ENCODE measurements at places on chromosomes 3 and 15.

DNA sequence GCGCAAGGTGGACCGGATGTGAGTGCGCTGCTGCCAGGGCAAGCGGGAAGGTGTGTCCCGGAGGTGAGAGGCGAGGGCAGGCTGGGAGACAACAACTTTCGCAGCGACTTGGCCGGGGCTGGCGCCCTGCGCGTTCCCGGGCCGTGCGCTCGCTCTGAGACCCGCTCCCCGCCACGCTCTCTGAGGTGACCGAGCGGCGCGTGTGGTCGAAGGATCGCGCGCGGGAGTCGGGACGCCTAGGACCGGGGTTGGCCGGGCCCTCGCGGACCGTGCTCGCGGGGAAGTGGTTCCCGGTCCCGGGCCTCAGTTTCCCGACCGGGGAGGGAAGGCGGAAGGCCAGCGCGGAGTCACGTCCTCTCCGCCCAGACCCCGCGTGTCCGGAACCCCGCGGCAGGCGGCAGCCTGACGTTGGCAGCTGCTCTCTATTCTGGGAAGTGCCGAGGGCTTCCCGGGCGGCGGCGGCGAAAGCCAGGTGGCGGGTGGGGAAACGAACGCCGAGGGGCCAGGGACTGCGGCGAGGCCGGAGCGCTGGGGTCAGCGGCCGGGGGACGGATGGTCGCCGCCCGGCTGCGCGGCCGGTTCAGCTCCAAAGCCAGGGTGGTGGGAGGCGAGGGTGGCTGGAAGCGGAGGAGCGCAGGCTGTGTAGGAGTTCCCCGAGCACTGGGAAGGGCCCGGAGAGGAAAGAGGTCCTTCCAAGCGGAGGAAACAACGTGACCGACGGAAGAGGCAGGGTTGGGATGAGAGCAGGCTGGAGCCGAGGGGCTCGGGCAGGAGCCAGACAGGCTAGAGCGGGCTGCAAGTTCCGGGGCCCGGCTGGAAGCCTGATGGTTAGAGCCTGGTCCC, 1.0 kb upstream of the IGF2BP2 start:
- no peak for DNase-seq

DNA sequence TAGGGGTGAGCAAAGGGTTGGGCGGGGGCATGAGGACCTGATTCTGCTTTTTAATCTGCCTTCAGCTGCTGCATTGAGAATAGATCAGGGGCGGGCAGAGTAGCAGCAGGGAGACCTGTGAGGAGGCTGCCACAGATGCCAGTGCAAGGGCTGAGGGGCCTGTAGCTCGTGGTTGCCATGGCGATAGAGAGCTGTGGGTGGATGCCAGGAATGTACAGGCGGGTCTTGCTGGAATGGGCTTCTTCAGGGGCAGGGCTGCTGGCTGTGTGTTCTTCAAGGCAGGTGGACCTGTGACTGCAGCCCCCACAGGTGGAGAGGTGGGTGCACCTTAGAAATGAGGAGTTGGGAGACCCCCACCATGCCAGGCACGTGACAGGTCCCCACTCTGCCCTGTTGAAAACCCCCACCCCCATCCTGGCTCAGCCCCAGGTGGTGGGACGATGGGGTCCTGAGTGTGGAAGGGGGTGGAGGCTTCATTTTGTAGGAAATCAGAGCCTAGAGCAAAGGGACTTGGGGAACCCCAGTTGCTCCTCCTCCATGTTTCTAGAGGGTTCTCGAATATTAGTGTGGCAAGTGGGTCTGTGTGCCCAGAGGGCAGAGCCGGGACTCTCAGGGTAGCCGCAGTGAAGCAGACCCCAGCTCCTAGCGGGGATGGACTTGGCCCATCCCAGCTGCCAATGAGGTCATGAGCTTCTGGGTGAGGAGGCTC, 38.3 kb downstream of the SLC6A6 start:
- no peak for DNase-seq

DNA sequence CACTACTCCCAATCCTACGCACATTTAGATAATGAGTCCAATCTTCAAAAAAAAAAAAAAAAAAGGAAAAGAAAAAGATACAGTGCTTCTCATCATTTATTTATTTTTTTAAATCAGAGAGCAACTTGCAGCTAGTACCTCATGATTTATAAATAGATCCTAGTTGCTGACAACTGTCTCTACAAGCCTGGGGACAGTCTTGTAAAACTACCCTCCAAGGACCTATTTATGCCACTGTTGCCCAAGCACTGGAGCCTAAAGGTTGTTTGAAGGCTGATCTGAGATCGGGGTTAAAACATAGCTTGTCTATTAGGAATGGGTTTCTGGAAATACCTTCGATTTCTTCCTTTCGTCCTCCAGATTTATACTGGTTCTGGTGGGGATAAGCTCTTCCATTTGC, 14.7 kb downstream of the GABRR3 start:
- no peak for DNase-seq

- no peak for DNase-seq
These were observed 260.4 kb upstream of the SLCO3A1 start for GRCh38 chr15:91593067-91593466.

DNA sequence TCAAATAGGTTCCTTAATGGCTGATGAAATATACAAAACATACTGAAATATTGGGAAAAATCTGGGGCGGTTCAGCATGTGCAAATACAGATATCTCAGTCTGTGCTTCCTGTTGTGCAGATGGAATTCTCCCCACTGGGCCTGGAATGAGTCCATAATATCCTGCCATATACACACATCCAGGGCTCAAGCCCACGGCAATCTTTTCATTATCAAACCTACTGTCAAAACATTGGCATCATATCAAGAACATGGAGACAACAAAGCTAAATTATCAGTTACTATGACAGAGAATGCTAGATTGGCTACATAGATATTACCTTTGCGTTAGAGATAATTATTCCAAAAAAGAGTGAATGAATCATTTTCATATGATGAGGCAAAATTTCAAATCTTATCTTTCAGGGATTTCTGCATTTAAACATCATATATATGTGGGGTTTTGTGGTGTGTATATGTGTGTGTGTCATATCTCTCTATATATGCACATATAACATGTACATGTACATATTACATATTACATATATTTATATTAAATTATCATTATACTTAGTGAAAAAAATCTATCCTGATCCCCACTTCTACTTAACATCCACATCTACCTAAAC, 713.3 kb downstream of the GBE1 start:
- DNase-seq = no peak

- no peak for DNase-seq
These were observed 1.7 kb downstream of the CHDH start for GRCh38 chr3:53844262-53845102.

- DNase-seq = no peak
These were observed 216.6 kb upstream of the UMPS start for GRCh38 chr3:124513610-124513997.

DNA sequence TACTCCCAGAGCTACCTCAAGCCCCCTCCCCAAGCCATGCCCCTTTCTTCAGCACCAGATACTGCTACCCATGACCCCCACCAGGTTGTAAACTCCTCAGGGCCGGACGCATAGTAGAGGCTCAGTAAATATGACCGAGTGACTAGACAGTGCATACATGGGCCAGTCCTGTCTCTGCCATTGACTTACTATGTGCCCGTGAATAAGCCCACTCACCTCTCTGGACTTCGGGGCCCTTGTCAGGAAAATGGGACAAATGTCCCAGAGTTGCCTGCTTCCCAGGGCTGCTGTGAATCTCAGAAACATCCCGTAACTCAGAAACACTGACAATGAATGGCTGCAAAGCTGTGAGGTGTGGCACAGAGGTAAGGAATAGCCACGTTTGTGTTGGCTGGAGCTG, 48.2 kb upstream of the FGD5 start:
- no peak for DNase-seq

DNA sequence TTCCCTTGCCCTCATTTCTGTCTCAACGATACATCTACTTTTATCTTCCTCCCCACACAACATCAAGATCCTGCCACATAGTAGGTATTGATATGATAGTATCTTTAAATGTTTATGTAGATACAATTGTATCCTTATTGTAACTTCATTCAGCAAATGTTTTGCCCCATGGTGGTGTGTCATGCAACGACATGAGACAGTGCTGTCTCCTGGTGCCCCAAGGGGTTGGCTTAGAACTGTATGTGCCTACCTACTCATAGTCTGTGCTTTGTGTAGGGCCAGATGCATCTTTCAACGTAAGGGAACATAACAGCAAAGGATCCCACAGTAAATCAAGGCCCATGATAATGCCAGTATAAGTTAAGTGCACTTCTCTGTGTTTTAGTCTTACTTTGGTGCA, 2.8 kb upstream of the CD47 start:
- no peak for DNase-seq

GRCh38 chr3:106485217-106485616, 616.4 kb upstream of the CBLB start:
- no peak for DNase-seq

DNA sequence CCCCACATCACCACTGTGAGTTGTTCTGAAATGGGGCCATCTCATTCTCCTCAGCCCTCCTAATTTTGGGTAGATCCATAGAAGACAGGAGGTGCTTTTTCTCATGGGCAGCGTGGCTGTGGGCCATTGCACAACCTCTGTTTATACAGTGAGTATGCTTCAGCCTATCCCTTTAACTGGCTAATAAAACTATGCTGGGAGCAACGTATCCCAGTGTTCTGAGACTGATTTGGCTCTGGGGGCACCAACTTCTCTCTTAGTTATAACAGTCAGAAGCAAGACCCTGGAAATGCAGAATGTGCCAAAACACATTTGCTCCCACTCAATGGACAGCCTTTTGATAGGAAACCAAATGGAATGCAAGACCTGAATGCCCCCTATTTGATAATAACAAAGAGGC, 97.1 kb upstream of the ICE2 start:
- no peak for DNase-seq

- no peak for DNase-seq
These were observed 74.7 kb upstream of the CNTN4 start for GRCh38 chr3:2023959-2024358.

- no peak for DNase-seq
These were observed 21.5 kb downstream of the CYFIP1 start for GRCh38 chr15:22958487-22959280.

- DNase-seq = no peak
These were observed 268.7 kb upstream of the THRB start for GRCh38 chr3:24763393-24763792.

- no peak for DNase-seq
These were observed 84.5 kb upstream of the GALNT15 start for GRCh38 chr3:16090024-16090423.

DNA sequence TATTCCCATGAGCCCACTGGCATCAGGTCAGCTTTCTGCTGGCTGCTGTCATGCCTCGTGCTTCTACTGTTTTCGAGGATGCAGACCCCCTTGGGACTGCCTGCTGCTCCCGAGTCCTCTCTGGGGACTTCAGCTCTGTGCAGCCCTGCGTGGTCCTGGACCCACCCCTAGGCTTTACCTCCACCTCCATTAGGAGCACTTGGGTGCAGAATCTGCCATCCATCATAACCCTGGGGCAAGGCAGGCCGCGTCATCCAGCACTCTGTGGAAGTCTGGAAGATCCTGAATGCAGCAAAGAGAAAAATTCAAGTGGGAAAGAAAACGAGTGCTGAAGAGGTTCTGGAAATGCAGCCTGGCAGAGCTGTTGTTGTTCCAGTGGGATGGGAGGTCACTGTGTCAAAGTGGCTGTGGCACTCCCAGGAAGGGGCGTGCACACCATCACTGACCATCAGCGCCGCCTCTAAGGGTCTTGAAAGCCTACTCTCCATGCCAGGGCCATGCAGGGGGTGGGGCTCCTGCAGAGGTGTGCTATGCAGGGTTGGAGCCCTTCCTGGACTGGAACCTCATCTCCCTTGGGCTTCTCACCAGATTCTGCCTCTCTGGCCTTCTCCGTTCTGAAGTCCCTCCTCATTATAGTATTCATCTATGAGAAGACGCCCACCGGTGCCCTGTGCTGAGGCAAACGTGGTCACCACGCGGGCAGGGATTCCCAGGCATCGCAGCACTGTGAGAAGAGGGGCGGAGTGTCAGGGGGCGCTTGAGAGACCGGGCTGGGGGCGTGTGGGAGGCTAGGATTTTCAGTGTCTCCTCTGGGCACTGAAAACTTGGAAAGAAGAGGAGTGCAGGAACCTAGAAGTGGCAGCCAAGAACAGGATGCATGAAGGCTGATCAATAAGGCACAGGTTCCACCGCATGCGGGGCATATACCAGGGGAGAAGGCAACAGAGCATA, 12.5 kb downstream of the EPB42 start:
- DNase-seq = no peak

- no peak for DNase-seq
These were observed 325.8 kb upstream of the CTNNB1 start for GRCh38 chr3:40873476-40873875.

- DNase-seq = no peak
These were observed 324.2 kb upstream of the ATP11B start for GRCh38 chr3:182469086-182469485.

GRCh38 chr3:49456466-49456865, 13.6 kb upstream of the DAG1 start:
- DNase-seq = no peak

DNA sequence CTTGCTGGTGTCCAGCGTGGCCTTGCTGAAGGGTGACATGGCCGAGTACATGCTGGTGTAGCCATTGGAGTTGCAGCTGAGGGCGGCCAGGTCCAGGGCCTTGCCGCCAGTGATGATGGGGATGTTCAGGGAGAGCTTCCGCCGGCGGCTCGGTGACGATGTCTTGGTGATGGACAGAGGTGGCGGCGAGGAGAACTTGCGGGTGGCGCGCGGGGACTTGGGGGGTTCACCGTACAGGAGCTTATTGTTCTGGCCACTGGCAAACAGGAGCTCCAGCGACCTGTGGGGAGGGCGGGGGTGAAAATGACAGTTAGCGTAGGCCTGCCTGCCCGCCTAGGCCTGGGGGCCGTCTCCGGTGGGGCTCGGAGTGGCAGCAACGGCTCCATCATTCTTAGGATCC, 59.0 kb upstream of the CTSH start:
- DNase-seq = no peak

- DNase-seq = no peak
These were observed 66.9 kb downstream of the DCLK3 start for GRCh38 chr3:36697229-36698001.

DNA sequence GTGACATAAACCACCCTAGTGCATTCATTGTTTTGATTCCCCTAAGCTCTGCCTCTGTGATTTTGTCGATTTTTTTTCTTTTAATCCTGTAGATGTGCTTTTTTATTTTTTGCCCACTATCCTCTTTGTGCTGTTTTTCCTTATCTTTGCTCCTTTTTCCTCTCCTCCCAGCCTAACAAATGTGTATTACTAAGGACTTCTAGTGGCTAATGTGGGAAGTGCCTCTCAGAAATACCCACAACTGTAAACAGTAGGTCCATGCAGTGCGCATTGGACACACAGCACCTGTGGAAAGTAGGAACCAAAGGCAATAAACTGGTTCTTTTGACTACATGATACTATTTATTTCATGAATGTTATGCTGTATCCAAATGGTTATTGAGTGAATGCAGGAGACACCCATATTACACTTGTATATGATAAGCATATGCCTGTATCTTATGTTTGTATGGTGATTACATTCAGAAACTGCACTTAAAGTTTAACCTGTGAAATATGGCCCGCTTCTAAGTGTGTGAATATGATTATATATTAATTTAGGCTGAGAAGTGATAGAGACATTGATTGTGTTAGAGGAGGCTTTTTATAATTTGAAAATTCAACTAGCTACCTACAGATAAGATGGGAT, 147.8 kb downstream of the PLCL2 start:
- DNase-seq = no peak

GRCh38 chr3:125200731-125201139, 11.8 kb downstream of the SLC12A8 start:
- no peak for DNase-seq

Data from stimulated activated CD8-positive, alpha-beta memory T cell treated with anti-CD3 and anti-CD28 coated beads, Interleukin-7, amount 100 ng/mL, for 4 hours (primary cell).